ENCODE measurements at places on chromosomes 16 and 17. TPM values are rescaled to one million over a fixed set of nuclear protein-coding genes. Genes with fewer than 3 reads are reported as not detected.

MT1F gene
- 1.2 TPM for total RNA-seq

RMI2 gene
- 0.94 TPM for total RNA-seq

WNT3 gene
- 0.59 TPM for total RNA-seq

PRAC1 gene
- total RNA-seq = not detected

RBFOX1 gene
- not detected for total RNA-seq

SETD1A gene
- 1.6 TPM for total RNA-seq

OR2C1 gene
- total RNA-seq = 0.08 TPM

CCL1 gene
- total RNA-seq = not detected

AIPL1 gene
- not detected for total RNA-seq

BCL6B gene
- 0.30 TPM for total RNA-seq

CCDC40 gene
- 1.8 TPM for total RNA-seq
